ENCODE measurements at places on chromosomes 11 and 22.

DNA sequence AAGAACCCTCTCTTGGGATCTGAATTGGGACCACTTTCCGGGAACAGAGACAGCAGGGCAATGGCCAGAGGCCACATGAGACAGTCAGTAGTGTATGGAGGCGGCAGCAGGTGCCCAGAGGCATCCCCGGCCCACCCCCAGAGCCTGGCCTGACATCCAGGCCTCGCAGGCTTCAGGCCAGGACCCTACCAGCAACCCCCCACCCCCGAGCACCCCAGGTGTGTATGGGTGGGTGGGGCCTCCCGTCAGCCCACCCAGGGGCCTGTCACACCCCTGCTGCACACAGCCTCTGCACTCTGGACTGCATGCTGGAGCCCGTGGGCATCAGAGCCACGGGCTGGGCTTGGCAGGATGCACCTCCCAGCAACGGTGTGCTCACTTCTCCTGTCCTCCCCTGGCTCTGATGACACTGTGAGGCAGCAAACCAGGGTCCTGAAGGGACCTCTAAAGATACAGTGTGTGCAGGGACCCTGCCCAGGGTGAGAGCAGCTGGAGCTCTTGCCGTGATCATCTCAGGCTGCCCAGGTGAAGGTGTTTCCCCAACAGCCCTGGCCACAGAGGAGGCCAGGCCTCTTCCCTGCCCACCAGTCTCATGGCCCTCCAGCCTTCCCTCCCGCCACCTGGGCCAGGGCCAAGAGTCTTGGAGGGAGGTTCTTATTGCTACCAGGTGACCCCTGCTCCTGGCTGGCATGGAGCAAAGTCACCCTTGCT, 88.8 kb upstream of the SEPTIN5 start:
- no peak for DNase-seq

- DNase-seq, result peak; percentile 74
Observed at GRCh38 chr22:29216873-29217666, 11.4 kb downstream of the EMID1 start.

GRCh38 chr22:40422558-40423309, 52.3 kb downstream of the SGSM3 start:
- DNase-seq, result no peak

- no peak for DNase-seq
Observed at GRCh38 chr22:23847991-23848864, 9.4 kb upstream of the DERL3 start.

GRCh38 chr11:61895718-61896059, 4.3 kb upstream of the FADS3 start:
- DNase-seq, result no peak

DNA sequence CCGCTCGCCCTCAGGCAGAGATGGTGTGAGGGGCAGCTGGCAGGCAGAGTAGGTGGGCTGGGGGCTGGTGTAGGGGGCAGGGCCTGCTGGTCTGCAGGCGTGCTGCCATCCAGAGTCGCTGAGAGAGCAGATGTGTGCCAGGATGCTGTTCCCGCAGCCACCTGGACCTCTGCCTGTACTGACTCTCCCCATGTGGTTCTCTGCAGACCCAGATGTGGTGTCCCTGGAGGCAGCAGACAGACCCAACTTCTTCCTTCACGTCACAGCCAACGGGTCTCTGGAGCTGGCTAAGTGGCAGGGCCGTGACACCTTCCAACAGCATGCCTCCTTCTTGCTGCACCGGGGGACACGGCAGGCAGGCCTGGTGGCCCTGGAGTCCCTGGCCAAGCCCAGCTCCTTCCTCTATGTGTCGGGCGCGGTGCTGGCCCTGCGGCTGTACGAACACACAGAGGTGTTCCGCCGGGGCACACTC, 58.6 kb downstream of the OTOG start:
- peak; percentile 9 for DNase-seq
